ENCODE measurements at places on chromosomes 5 and 9.

- no peak for DNase-seq
Observed at GRCh38 chr5:131848662-131849061, 51.8 kb upstream of the FNIP1 start.

GRCh38 chr5:179112469-179113142, 52.4 kb downstream of the ZNF354C start:
- no peak for DNase-seq

- DNase-seq, result peak; percentile 39
Observed at GRCh38 chr5:157306692-157307471, 41.0 kb downstream of the CYFIP2 start.

- DNase-seq, result no peak
Observed at GRCh38 chr5:138990986-138991590, 116.0 kb upstream of the LRRTM2 start.

GRCh38 chr9:31824860-31825259, 559.6 kb upstream of the ACO1 start:
- DNase-seq, result no peak

DNA sequence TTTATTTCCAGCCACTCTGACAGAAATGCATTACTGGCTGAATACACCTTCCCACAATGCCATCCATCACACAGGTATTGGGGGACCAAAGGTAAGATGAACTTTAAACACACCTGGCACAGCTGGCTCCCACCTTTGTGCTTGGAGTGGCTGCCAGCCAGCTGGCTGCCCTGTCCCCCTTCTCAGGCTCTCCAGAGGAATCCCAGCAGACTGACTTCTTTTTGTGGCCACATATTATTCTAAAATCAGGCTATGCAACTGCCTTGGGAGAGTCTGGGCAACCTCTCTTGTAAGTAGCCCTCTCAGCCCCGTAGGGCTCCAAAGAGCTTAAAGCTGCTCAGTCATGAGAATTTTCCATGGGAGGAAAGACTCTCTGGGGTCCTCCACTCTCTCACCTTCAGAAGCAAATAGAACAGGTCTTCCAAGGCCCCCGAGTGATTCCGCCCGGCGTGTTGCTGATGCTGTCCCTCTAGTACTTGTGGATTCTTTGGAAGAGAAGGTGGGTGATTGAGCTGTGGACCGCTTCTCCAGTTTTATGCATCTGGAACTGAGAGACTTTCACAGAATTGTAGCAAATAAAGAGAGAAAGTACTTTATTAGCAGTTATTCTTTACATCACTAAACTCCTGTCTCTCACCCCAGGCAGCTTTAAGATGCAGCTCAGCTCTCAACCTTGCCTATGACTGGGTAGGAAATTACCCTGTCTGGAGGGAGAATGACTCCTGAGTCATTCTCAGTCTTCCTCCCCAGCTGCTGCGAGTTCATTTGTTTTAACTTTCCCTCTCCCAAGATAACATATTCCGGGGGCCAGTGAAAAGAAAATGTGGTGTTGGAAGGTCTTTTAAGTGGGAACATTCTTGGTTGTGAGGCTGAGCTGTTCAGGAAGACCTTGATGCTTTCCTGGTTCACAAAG, 159.4 kb upstream of the PITX1 start:
- no peak for DNase-seq

GRCh38 chr9:74772121-74772520, 115.6 kb downstream of the TRPM6 start:
- no peak for DNase-seq

- peak; percentile 44 for DNase-seq
Observed at GRCh38 chr9:88658311-88658822, 123.4 kb downstream of the NXNL2 start.

DNA sequence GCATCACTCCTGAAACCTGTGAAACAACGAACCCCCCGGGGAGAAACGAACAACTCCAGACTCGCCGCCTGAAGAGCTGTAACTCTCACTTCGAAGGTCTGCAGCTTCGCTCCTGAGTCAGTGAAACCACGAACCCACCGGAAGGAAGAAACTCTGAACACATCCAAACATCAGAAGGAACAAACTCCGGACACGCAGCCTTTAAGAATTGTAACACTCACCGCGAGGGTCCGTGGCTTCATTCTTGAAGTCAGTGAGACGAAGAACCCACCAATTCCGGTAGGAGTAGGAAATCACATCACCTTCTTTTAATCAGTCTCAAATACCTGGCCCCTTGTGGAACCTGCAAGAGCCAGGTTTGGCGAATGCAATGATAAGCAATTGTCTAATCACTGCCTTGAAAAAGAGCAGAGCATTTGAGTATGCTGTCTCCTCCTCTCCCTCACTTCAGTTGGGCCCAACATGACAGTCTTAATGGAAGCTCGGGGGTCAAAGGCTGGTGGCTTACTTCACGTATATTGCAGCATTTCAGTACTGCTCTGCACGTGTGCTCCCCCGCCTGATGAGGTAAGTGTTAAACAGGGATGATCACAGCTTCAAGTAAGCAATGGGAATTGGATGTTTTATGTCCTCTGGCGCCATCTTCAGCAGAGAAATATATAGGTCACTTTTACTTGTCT, 473 bp downstream of the IRGM start:
- DNase-seq, result peak; percentile 59

- no peak for DNase-seq
Observed at GRCh38 chr9:128397831-128398230, 22.8 kb upstream of the CERCAM start.

Measured in lower leg skin (tissue), 4 donors.